ENCODE measurements at places on chromosomes 7 and 10. TPM values are rescaled to one million over a fixed set of nuclear protein-coding genes. Genes with fewer than 3 reads are reported as not detected.

GRCh38 chr7:149505551-149505950, 7.9 kb upstream of the ZNF746 start:
- no peak for DNase-seq

The PAX4 gene
- not detected for total RNA-seq

DNA sequence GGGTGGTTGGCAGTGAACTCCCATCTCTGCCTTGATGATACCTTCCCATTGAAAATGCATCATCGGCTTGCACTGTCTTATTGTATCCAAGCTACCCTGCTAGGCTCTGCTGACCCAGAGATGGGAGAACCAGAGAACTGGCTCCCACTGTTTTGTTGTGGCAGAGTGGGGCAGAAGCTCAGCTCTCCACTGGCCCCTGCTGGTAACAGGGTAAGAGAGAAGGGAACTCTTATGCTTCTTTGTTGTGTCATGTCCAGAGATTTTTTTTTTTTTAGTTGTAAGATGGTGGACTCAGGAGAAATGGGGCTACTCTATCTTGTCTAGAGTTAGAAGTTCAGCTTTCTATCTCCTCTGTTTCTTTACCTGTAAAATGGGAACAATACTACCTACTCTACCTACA, 100.5 kb upstream of the SDK1 start:
- peak; percentile 65 for DNase-seq

The ASIC3 gene
- total RNA-seq: not detected

DNA sequence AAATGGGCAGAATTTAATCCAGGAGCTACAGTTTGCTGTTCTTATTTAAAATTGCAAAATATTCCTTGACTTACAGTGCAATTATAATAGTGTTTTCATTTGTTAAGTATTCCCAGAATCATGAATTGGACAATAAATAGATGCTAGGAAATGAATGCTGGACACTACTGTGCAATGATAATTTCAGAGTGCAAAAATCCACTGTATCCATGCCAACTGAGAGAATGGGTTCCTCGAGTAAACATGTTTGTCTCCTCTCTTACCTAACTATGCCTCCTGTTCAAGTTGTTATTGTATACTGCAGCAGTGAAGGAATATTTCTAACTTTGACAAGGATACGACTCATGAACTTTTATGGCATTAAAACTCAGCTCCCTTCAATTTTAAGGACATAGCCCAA, 1396.3 kb downstream of the GATA3 start:
- DNase-seq: no peak

The SLC26A3 gene
- 0.08 TPM for total RNA-seq

DNA sequence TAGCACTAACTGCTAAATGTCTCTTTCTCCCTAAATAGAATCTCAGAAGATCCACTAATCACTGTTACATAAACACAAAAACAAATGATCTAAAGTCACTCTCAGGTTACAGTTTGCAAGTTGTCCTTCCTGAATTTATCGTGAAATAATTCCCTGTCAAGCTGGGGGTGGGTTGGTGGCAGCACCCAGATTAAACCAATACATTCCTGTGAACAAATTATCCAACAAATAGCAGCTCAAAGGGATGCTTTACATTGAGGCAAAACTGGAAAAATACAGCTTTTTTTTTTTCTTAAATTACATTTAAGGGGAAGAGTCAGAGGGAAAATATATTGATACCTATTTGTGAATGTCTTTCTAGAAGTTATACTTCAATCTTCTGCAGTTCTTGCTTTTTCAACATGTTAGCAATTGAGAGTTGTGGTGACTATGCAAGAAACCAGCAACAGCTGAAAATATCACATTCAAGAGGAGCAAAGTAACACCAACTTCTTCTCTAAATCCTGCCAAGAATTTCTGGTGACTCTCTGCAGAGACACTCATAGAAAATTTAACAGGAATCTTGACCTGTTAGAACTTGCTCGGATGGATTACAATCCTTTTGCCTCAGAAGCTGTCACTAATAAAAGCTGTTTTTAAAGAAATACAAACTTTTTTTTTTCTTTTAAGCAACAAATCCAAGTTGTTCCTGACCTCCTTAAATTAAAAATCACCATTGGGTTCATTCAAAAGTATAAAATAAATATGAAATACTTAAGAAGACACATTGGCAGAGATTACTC, 18.9 kb downstream of the LMOD2 start:
- no peak for DNase-seq

DNA sequence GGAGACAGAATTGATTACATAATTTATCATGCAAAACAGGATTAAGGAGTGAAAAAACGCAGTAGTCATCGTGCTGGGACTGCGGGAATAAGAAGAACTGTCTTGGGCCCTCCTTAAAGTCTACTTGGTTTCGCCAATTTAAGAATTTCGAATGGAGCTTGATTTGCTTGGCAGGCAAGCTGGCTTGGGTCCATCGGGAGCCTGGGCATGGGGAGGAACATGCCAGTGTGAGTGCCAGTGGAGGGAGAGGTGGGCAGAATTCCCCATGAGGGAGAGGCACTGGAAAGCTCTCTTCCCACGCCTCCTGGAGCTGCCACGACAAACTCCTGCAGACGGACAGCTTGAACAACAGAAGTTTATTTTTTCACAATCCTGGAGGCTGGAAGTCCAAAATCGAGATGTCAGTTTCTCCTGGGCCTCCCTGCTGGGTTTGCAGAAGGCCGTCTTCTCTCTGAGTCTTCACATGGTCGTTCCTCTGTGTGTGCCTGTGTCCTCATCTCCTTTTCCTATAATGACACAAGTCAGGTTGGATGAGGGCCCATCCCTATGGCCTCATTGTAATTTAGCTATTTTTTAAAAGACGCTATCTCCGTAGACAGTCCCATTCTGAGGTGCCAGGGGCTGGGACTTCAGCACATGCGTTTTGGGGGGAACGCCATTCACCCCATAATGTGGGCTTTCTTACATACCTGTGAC, 528.7 kb upstream of the DPP6 start:
- DNase-seq: no peak

The SLC26A4 gene
- not detected for total RNA-seq

DNA sequence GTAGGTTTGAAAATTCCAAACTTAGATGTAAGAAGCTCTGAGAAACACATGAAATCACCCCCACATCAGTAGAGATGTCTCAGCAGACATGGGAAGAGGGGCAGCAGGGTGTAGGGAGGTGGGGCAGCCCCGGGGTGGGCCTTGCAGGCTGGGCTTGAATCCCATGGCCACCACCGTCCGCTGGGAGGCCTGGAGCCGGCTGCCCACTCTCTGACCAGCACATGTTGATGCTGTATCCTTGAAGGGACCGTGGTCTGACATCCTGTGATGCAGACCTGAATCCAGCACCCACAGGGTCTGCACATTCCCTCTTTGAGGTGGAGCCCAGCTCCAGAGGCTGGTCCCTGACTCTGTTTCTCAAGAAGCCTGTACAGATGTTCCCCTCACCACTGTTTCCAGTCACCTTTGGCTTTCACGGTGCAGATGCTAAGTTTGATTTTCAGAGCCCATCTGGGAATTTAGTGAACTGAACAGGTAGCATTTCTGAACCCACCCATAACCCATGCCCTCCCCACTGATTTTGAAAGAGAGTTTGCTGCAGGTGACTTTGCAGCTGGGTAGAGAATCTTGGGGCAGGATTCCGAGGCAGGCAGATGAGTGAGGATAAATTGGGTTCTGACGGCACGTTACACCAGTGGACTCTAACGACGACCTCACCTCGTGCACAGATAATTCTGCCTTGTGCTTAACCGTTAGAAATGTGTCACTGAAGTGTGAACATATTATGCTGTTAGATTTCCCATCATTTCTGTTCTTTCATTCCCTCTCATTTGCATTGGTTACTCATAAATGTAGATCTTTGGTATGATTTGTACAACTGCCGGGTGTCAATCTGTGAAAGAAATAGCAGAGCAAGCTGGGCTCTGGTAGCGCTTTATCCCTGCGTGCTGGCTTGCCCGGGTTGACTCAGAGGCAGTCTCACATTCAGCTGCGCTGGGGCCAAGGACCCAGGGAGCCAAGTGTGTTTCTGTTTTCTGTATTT, 45.7 kb downstream of the IKZF1 start:
- DNase-seq: no peak

The SYT15B gene
- 0.04 TPM for total RNA-seq

The ADK gene
- total RNA-seq: 79.1 TPM

DNA sequence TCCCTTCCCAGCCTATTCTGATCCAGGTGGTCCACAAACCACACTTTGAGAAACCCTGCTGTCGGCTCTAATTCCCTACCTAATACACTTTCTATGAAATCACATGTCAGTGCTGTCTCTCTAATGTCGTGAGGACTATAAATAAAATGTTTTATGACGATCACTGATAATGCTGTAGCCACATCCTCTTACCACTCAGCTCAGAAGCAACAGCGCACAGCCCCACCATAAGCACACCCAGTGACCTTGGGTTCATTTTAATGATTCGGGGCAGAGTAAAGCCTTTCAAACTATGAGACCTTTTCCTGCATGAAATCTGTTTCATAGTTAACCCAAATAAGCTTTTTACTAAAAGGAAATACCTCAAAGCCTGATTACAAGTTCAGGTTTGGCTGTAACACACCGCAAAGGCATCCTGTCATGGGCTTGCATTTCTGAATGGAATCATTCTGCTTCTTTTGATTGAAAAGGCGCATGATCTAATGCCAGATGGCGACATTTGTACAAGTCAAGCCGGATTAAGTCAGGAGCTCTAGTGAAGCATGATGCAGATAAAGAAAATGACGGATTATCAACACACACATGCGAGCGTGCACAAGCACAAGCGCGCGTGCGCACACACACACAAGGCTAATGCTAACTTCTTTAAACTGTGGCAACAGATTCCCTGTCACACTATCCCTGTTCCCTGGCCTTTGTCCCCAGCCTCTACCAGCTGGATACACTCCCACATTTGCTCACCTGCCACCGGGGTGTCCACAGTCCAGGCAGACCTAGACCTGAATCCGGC, 180.5 kb upstream of the PDE1C start:
- no peak for DNase-seq

The PIP gene
- total RNA-seq: not detected

DNA sequence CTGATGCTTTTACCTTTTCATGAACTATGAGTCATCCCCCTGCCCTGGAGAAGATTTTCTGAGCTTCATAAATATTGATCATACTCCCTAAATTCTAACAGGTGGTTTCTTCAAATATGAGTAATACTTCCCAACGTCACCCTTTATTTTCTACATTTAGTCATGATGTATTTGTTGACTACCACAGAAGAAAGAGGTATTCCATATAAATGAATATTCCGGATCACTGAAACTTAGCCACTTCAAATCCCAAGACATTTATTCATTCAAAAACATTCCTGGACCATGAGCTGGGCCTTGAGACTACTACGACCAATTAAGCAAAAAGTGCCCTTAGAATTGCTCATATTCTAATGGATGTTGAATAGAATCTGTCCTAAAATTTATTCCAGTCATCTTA, 395.8 kb upstream of the NPVF start:
- DNase-seq: no peak

The CALML3 gene
- total RNA-seq: not detected

DNA sequence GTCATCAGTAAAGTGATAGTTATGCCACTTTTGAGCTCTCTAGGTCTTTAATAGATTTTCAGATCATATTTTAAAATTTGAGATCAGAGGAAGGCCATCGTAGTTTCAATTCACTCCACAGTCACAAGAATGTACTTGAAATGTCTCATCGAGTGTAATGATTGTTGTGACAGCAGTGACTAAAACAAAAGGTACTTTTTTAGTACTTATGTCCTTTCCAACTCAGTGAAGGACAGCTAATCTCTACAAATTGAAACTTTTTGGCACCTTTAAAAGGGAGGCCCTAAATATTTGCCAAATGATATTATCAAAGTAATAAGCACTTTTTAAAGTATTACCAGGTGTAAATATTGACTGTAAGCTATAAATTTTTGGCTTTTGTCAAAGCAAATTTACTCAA, 702.9 kb upstream of the GRM3 start:
- no peak for DNase-seq

DNA sequence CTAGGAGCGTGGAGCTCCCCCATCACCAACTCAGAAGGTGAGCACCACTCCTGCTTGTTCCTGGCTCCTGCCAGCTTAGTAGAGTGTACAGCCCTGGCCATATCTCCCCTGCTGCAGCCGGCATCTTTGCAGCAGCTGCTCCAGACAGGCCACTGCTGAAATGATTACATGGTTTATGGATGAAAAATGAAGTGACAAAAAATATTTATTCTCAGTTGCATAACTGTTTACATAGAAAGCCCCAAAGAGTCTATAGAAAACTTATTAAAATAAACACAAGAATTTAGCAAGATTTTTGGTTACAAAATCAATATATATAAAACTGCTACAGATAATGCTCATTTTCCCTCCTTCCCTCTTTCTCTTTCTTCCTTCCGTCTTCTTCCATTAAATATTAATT, 27.2 kb downstream of the C10orf67 start:
- DNase-seq: no peak

The GSTO2 gene
- 3.4 TPM for total RNA-seq

GRCh38 chr10:5788969-5789368, 24.3 kb downstream of the GDI2 start:
- no peak for DNase-seq

DNA sequence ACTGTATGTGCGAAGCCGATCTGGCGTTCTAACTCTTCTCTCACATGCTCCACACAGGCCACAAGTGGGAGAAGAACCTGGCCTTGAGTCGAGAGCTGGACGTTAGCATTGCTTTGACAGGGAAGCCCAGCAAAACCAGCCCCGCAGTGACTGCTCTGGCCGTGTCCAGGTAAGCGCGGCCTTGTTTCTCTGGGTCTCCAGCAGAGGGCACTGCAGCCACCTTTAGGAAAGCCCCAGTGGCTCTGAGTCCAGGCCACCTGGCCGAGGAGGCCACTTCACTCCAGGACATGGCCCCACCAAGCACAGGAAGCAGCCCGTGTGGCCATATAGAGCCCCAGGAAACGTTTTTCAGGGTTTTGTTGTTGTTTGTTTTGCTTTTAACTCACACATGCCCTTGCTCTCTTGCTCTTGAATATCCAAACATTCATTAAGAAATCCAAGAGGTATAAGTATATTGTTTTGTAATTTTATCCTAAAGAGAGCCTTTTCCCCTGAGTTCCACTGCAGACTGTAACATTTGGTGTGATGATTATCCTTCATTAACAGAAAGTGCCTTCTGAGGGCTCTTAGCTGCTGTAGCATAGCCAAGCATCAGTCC, 41.8 kb upstream of the LRRC18 start:
- DNase-seq: peak; percentile 24

DNA sequence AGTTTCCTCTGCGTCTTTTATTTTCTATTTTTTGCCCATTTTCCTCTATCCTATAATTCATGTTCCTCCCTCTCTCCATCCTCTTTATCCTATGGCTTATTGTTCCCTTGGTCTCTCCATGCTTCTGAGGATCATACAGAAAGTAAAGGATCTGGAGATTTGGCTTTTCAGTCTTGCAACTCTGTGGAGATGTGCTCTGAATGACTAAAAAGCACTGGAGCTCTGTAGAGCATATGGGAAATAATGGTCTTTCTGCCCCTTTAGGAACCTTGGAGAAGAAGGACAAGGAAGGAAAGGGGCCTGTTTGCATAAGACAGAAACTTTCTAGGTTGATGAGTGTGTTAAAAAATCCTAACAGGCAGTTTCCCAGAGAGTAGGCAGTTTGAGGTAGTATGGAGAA, 120.1 kb downstream of the PHTF2 start:
- DNase-seq: no peak

All from HepG2 (cell line).